ENCODE measurements at places on chromosomes 5 and 9.

DNA sequence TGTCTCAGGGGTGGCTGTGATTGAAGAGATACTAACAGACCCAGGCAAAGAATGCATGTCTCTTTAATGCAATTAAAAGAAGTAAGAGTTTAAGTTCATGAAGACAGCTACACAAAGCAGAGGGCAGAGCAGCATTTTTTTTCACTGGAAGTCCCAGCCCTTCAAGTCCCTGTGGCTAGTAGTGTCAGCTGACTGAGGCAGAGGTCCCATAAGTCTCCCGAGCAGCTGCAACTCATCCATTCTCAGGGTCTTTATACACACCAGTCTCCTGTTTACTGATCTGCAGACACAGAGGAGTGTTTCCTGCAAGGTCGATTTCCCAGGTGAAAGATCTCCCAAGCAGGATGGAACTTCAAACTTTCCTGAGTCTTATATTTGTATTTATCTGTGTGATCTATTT is 169.4 kb upstream of the GLRA1 start:
- DNase-seq = no peak

DNA sequence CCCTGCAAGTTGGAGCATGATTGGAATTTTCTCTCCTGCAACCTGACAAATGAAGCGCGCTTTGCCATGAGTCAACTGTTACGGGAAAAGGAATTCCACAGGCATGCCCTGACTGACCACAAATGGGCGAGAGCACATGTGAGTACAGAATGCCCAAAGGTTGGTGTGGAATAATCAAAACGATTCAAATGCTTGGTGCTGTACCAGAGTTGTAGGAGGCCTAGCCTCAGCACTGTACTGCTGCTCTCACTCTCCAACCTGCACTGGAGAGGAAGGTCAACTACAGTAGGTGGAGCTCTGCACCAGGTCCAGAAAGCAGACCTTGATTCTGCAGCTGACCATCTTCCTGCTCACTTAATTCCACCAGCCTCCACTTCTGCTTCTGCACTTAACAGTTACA is 406.9 kb upstream of the ACTBL2 start:
- DNase-seq = peak; percentile 68

DNA sequence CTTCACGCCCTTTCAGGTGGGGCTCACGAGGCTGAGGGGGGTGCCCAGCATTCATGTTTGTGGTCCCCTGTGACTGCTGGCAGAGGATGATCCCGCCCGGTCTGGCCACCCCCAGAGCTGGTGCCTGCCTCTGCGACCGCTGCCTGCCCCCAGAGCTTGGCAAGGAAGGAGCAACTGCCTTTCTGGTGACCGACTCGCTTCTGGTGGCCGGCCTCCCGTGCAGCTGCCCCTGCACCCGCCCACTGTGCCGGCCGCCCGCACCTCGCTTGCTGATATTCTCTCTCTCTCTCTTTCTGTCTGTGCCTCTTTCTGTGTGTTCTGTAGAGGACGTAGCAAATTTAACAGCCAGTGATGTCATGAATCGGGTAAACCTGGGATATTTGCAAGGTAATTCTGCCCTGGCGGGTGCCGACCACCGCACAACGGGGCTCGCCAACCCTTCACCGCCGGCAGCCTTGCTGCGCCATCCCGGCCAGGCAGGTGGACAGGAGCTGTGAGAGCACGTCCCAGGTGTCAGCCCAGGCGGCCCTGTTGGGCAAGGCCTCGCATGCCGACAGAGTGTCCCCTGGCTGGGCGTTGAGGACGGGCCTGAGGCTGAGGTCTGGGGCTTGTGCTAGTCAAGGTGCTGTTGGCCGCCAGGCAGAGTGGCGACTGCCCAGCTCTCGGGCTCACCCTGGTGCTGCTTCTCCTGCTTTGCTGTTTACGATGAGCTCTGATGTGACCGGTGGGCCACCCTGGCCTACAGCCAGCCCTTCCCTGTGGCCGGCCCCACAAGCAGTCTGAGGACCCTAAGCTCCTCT is 86.0 kb downstream of the KCNT1 start:
- no peak for DNase-seq

DNA sequence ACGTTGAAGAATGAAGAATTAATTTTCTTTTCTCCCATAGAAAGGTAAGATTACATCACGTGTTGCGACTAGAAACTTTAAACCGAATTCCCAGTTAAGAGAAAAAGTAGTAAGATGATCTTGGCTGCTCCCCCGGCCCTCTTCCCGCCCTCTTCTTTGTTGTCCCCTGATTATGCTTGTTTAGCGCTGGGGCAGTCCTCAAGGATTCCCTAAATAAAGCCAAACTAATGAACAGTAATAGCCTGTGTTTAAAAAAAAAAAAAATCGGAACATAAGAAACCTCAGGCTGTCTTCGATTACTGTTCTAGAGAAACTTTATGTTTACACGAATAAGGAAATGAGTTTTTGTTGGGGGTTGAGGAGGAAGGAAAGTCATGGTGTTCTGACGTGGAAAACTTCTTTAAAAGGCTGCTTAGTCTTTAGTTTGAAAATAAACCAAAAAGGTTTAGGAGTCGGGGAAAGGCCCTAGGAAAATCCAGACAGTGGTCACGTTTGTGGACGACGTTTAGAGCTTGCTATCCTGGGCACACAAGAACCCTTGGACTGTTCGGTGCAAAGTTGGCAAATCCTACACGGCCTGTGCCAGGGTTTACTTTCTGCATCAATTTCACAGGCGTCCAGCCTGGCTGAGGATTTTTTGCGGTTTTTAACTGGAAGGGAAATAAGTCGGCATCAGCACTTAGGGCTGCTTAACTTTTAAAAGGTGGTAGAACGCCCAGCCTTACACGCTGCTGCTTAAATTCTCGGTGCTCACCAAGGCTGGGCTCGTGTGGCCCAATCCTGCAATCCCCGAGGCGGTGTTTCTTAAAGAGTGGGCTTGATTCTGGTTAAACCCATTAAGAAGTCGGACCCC is 1.1 kb upstream of the MAT2B start:
- peak; percentile 59 for DNase-seq

DNA sequence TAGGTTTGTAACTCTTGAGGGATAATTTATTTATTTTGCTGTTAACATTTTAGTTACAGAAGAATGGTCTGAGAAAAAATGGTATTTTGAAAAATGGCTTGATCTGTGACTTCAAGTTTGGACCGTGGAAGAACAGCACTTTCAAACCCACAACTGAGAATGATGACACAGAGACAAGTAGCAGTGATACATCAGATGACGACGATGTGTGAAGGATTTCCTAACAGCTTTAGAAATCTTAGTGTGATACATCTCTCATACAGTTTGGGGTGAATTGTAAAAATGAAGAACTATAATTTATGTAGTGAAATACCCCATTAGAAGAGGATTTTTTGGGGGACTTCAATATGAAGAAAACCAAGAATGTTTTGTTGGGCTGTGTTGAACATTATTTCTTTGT is 88.7 kb downstream of the GPBP1 start:
- no peak for DNase-seq

All from fibroblast of pulmonary artery (primary cell).